Activated gamma-delta T cell treated with anti-CD3 and anti-CD28 coated beads, Interleukin-2, amount 50 U/mL, for 16 hours (primary cell): ENCODE measurements at places on chromosomes 16 and 17.

GRCh38 chr16:27844826-27845225 lies 218.7 kb downstream of the GSG1L start:
- no peak for DNase-seq

DNA sequence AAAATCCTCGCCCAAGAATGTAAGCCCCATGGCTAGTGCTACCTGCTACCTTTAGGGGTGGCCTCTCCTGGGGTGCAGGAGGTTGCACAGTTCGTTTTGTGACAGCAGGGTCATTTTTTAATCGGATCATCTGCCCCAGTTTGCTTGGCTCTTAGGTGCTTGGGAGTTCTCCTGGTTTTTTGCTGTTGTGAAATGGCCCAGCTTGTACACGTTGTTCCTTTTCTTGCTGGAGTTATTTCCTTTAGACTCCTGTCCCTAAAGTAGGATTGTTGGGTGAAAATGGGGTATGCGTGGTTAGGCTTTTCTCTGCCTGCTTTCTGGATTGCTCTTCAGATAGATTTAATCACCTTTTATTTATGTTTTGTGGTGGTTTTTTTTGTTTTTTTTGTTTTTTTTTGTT lies 25.8 kb downstream of the ABCC1 start:
- DNase-seq = no peak

- no peak for DNase-seq
Measured at GRCh38 chr17:50219939-50220465, 18.6 kb upstream of the COL1A1 start.

- DNase-seq = no peak
Measured at GRCh38 chr17:43901861-43902589, 5.3 kb downstream of the MPP2 start.

GRCh38 chr16:23959752-23960072 lies 123.9 kb downstream of the PRKCB start:
- no peak for DNase-seq

- DNase-seq = no peak
Measured at GRCh38 chr17:72486806-72487205, 366.0 kb downstream of the SOX9 start.

- DNase-seq = no peak
Measured at GRCh38 chr16:22424161-22424937, 49.9 kb upstream of the CDR2 start.

DNA sequence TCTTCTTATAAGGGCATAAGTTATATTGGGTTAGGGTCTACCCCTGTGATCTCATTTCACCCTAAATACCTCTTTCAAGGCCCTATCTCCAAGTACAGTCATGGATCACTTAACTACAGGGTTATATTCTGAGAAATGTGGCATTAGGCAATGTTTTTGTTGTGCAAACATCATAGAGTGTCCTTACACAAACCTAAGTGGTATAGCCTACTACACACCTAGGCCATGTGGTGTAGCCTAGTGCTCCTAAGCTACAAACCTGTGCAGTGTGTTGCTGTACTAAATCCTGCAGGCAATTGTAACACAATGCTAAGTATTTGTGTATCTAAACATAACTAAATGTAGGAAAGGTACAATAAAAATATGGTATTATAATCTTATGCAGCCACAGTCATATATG lies 18.0 kb downstream of the CLEC3A start:
- no peak for DNase-seq
